Uterine smooth muscle cell (primary cell): ENCODE measurements at places on chromosomes 11 and 22. TPM values are rescaled to one million over a fixed set of nuclear protein-coding genes. Genes with fewer than 3 reads are reported as not detected.

Gene ART1
- not detected in 2 replicates for total RNA-seq

Gene ADAMTS8
- under 0.01 TPM in 2 replicates for total RNA-seq

Gene SLC15A3
- total RNA-seq = 7.5 and 10.6 TPM in 2 replicates

Gene MAML2
- 7.4 and 8.4 TPM in 2 replicates for total RNA-seq

Gene CALCA
- total RNA-seq = not detected in 2 replicates
